ENCODE measurements at places on chromosomes 6 and 20.

GRCh38 chr6:79307321-79308036 lies 73.0 kb upstream of the HMGN3 start:
- no peak for DNase-seq

DNA sequence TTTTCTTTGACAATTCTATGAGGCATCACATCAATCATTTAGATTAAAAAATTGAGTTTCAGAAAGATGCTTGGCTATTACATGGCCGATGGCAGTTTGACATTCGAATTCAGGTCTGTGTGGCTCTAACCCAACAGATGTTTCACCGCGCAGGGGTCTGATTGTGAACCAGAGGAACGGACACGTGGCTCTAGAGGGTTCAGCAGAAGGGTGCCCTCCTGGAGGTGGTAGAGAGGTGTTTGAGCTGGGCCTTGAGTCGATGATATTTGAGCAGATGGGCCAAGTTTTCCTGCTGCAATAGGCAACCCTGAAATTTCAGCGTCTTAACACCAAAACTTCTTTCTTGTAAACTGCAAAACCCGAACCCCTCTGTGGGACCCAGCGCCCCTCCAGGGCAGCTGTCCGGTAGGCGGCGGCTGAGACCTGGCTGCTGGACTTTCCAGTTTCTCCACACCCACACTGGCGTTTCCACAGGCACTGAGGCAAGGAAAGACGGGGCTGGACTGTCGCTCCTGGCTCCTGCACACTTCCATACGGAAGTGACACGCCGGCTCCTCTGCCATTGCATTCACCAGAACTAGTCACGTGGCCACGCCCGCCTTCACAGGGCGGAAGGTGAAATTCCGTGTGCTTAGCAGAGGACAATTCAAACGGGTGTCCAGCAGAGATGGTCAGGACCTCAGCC lies 11.3 kb upstream of the AFDN start:
- no peak for DNase-seq

DNA sequence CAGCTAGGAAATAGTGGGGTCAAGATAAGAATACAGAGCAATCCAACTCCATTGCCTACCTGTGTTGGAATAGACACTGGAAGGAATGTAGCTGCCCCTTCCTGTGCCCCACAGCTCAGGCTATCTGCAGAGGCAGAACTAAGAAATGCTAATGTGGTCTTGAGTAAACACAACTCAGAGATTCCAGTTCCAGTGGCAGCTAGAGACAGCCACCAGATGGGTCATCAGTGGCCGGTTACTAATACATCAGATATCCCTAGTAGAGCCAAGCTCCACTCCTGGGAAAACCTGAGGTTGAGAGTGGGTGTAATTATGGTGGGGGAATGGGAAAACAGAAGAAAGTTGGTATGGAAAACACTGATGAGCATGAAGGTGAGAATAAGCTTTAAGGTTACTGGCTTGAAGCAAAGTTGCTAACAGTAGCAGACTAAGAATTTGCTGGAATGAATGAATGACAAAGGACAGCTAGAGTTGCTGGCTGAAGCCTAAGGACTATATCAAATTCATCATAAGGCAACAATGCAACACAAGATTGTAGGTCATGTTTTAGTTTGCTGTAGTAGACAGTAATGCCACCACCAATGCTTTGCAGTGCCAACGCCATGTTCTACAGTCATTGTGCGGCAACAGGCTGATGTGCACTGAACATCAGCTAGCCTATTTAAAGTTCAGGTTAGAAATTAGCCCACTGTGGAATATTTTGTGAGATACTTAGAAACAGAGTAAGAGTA lies 28.3 kb upstream of the FAM83C start:
- no peak for DNase-seq

GRCh38 chr6:40340957-40341356 lies 246.2 kb downstream of the LRFN2 start:
- DNase-seq, result no peak

GRCh38 chr20:46898423-46898822 lies 3.8 kb downstream of the EYA2 start:
- DNase-seq, result peak; percentile 32
